ENCODE measurements at places on chromosomes 7 and 10. TPM values are rescaled to one million over a fixed set of nuclear protein-coding genes. Genes with fewer than 3 reads are reported as not detected.

Gene CYP2C8
- total RNA-seq = not detected

Gene GFRA1
- total RNA-seq = 0.36 TPM

Gene INSYN2A
- total RNA-seq = not detected

Gene LRRD1
- not detected for total RNA-seq

Gene KCNMA1
- total RNA-seq = 2.7 TPM

Gene VPS37D
- total RNA-seq = 2.8 TPM

Gene CPN1
- not detected for total RNA-seq

Gene EN2
- not detected for total RNA-seq

Gene SAMD9
- total RNA-seq = 5.6 TPM

Gene SKIDA1
- total RNA-seq = 0.18 TPM

Gene HABP2
- not detected for total RNA-seq

Gene PNPLA8
- 25.1 TPM for total RNA-seq

Gene CALHM3
- total RNA-seq = not detected

Gene TCTN3
- total RNA-seq = 38.5 TPM

Gene TCERG1L
- not detected for total RNA-seq

Gene GPR22
- total RNA-seq = not detected

Gene TMEM60
- 9.9 TPM for total RNA-seq

Gene BHLHA15
- 1.8 TPM for total RNA-seq

Gene TUBAL3
- total RNA-seq = not detected

Gene AKR1C2
- total RNA-seq = 32.3 TPM

Gene INTS1
- total RNA-seq = 52.8 TPM

Gene NXPH1
- not detected for total RNA-seq

Gene CDNF
- total RNA-seq = 0.36 TPM

Gene FAM25A
- total RNA-seq = not detected

Gene GIMAP6
- 0.32 TPM for total RNA-seq

Gene CCL26
- total RNA-seq = not detected

Gene ST8SIA6
- total RNA-seq = not detected

Gene KIAA1217
- 2.2 TPM for total RNA-seq

Gene ANKRD1
- total RNA-seq = 178 TPM

Gene TLL2
- under 0.01 TPM for total RNA-seq

Gene VTI1A
- total RNA-seq = 9.6 TPM

All from cardiac atrium fibroblast (primary cell).